ENCODE measurements at places on chromosomes 7 and 10. TPM values are rescaled to one million over a fixed set of nuclear protein-coding genes. Genes with fewer than 3 reads are reported as not detected.

The ACTL6B gene
- not detected for total RNA-seq

The MOGAT3 gene
- total RNA-seq = not detected

The PRKG1 gene
- 0.45 TPM for total RNA-seq

The CUEDC2 gene
- total RNA-seq = 32.0 TPM

The PSD gene
- 0.50 TPM for total RNA-seq

The HECW1 gene
- total RNA-seq = not detected

The NEURL1 gene
- 0.50 TPM for total RNA-seq

The OAT gene
- 204 TPM for total RNA-seq

The WDFY4 gene
- total RNA-seq = not detected

The SPDYE16 gene
- under 0.01 TPM for total RNA-seq

The CFAP58 gene
- total RNA-seq = 0.17 TPM

The HNRNPH3 gene
- total RNA-seq = 10.0 TPM

The RAPGEF5 gene
- total RNA-seq = 6.0 TPM

The PKD2L1 gene
- total RNA-seq = not detected

The MRPS33 gene
- total RNA-seq = 17.8 TPM

The PDE6C gene
- not detected for total RNA-seq
